GM23338 (cell line): ENCODE measurements at places on chromosomes 7 and 10.

GRCh38 chr10:102268375-102268888 lies 23.1 kb downstream of the GBF1 start:
- no peak for DNase-seq
- H3K4me3 ChIP-seq = no peak overlapping the region
- H3K27me3 ChIP-seq = no peaks in the 10 kb centered on the region
- peaks cover 5% of the 10 kb centered on the region for H3K4me1 ChIP-seq
- H3K27ac ChIP-seq = no peak overlapping the region

DNA sequence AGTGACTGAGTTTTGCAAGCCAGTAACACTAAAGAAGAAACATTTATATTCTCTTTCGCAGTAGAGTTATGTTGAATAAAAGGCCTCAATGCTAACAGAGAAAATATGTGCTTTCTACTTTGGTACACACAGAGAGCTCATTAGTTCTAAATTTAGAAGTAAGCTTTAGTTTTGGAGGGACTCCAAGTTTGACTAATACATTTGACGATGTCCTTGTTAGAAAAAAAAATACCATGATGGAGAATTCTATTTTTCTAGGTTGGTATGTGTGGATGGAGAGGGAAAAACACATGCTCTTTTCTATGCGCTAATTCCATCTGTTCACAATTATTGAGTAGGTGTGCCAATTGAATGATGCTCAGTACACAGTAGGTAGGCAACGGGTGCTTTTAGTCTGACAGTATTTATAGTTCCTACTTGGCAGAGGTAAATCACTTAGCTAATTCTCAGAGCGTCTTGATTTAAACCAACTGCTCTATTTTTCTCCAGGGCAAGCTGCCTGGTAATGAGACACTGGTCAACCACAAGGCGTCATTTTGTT lies 327.2 kb upstream of the AKR1E2 start:
- H3K4me3 ChIP-seq = no peak overlapping the region
- no peaks in the 10 kb centered on the region for H3K27me3 ChIP-seq

DNA sequence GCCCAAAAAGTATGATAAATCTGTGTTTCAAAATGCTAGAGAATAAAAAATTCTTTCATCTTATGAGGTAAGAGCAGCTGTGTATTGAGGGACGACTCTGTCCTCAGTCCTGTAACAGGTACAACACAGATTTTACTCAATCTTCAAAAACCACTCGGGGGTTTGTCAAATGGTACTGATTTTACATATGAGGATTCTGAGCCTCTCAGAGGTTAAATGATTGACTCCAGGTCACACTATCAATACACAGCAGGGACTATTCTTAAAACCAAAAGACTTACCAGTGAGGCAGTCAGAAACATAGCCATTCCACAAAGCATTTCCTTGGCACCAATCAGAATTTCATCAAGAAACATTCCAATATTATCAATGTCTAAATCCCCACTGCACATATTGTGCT lies 95.5 kb downstream of the SGMS1 start:
- no peaks in the 10 kb centered on the region for H3K36me3 ChIP-seq
- no peak for DNase-seq
- H3K27me3 ChIP-seq = no peaks in the 10 kb centered on the region
- peaks cover 33% of the 10 kb centered on the region for H3K4me1 ChIP-seq

DNA sequence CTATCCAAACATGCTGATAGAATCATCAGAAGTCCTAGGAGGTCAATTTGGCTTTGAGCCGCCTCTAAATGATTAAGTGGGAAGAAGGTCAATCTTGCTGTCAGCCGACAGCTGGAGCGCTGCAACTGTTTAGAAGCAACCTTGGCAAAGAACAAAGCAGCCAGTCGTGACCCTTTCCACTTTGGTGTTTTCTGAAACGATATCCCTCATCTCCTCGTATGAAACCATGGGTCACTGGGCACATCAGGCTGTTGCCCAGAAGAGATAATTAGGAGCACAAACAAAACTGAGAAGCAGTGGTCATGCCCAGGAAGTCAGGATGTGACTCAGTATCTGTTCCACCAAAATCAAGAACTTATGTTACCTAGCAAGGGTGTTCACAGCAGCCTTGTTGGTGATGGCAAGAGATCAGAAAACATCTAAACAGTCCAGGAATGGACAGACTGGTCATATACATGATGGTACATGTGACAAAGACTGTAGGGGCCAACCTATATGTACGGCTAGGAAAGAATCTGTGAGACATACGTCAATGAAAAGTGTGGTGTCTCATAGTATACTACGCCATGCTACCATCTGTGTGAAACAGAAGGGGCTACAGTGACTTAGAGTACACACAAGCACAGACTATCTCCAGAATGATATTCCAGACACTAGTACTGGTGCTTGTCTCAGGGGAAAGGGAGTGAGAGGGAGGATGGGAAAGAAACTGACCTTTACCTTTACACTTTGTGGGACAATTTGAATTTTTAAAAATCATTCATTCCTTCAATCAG lies 22.4 kb downstream of the STN1 start:
- no peak overlapping the region for H3K27ac ChIP-seq
- H3K36me3 ChIP-seq = peaks cover 6% of the 10 kb centered on the region; the same call in 1 of the 2 replicates
- no peak overlapping the region for H3K4me3 ChIP-seq
- no peaks in the 10 kb centered on the region; the same call in 1 of the 2 replicates for H3K4me1 ChIP-seq
- no peaks in the 10 kb centered on the region for H3K27me3 ChIP-seq

DNA sequence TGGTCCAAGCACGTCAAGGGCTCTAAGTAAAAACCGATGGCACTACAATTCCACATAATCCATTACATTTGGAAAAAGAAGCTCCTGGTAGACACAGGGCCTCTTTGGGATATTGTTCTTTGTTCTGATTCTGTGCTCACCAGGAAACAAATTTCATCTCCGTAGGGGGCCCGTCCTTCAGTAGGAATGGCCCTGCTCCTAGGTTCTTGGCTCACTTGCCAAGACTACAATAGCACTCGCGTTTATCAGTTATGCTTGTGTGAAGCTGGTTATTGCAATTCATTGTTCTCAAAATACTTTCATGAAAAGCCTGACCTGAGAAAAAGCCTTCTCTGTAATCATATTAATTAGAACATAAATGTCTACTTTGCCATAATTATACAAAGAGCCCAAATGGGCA lies 10.3 kb upstream of the ZC3HAV1L start:
- DNase-seq = no peak
- no peak overlapping the region for H3K27ac ChIP-seq
- no peak overlapping the region for H3K4me3 ChIP-seq
- H3K36me3 ChIP-seq = peaks cover 9% of the 10 kb centered on the region
- H3K4me1 ChIP-seq = no peaks in the 10 kb centered on the region; the same call in 1 of the 2 replicates

DNA sequence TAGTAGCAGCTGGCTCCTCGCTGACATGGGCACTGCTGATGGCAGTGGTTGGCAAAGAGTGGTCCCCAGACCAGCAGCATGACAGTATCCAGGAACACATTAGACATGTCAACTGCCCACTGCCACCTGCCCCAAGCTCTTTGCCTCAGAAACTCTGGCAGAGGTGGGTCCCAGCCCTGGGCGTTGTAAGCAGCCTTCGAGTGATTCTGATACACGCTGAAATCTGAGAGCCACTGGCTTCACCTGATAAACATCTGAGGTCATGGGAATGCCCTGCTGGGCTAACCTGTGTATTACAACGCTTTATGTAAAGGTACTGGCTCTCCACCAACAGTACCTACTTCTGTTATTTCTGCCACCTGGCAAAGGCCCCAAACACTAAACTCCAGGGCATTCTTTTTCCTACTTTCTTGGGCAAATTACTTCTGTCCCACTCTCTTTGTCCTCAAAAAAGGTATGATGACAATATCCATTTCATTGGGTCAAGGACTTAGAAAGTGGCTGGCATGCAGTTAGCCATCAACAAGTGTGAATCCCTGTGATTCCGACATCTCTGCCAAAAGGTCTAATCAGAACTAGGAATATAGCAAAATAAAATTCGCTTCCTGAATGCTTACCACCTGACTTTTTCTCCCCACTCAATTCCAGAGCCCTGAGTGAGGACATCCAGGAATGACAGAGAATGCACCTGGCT lies 9.2 kb downstream of the SGMS1 start:
- H3K36me3 ChIP-seq = no peaks in the 10 kb centered on the region
- peaks cover 73% of the 10 kb centered on the region for H3K4me1 ChIP-seq
- peak overlapping the region; percentile 33; the same call in 1 of the 2 replicates for H3K27ac ChIP-seq
- no peak overlapping the region; the same call in 1 of the 2 replicates for H3K4me3 ChIP-seq
- no peaks in the 10 kb centered on the region for H3K27me3 ChIP-seq

GRCh38 chr10:121835376-121835775 lies 92.5 kb downstream of the ATE1 start:
- H3K27me3 ChIP-seq = no peaks in the 10 kb centered on the region
- no peaks in the 10 kb centered on the region for H3K36me3 ChIP-seq
- no peak overlapping the region for H3K4me3 ChIP-seq
- no peak for DNase-seq

DNA sequence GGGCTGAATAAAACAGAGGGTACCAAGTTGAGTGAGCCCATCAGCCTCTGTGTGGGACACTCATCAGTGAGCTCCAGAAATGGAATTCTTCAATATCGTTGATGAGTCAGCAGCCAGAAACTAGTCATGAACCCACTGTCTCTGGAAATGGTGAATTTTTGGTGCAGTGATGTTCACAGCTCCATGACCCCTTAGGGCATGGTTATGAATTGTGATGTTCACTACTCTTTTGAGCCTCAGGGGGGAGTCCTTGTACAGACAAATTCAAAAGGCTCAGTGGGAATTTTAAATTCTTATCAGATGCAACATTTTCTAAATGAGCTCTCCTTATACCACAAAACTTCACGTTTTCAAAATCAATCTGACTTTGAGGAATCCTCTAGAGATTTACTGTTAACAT lies 335.7 kb downstream of the PHTF2 start:
- peak; percentile 64 for DNase-seq
- no peaks in the 10 kb centered on the region for H3K27me3 ChIP-seq
- H3K4me3 ChIP-seq = no peak overlapping the region
- no peak overlapping the region for H3K27ac ChIP-seq

- H3K4me3 ChIP-seq = no peak overlapping the region
- H3K36me3 ChIP-seq = no peaks in the 10 kb centered on the region; the same call in 1 of the 2 replicates
- peaks cover 7% of the 10 kb centered on the region; the same call in 1 of the 2 replicates for H3K4me1 ChIP-seq
- no peaks in the 10 kb centered on the region for H3K27me3 ChIP-seq
Measured at GRCh38 chr10:77590344-77591237, 47.0 kb downstream of the KCNMA1 start.

DNA sequence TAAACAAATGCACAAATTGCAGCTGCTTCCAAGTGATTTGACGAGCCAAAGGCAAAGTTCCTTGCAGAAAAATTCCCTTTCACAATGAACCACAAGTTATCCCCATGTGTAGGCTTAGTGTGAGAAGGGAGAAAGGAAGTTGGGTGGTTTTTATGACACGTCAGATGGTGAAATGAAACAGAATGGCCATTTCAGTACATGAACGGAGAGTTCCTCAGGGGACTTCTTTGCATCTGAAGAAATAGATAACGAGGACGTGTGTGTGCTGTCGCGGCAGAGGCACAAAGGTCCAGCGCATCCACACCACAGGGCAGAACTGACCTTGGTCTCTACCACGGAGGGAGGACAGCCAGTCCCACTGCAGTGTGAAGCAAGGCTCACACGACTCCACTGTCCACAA lies 135.9 kb downstream of the PAXIP1 start:
- H3K36me3 ChIP-seq = no peaks in the 10 kb centered on the region
- no peaks in the 10 kb centered on the region for H3K27me3 ChIP-seq
- no peaks in the 10 kb centered on the region for H3K4me1 ChIP-seq
- DNase-seq = no peak
- no peak overlapping the region for H3K27ac ChIP-seq

- H3K4me3 ChIP-seq = no peak overlapping the region
- no peak overlapping the region for H3K27ac ChIP-seq
- no peaks in the 10 kb centered on the region for H3K36me3 ChIP-seq
- no peaks in the 10 kb centered on the region for H3K4me1 ChIP-seq
- DNase-seq = peak; percentile 76
- H3K27me3 ChIP-seq = no peaks in the 10 kb centered on the region
Measured at GRCh38 chr7:138645284-138645683, 55.9 kb downstream of the SVOPL start.

GRCh38 chr7:74655324-74655723 lies 2.2 kb upstream of the GTF2I start:
- peak overlapping the region; percentile 75; the same call in 1 of the 2 replicates for H3K4me3 ChIP-seq
- peaks cover 34% of the 10 kb centered on the region for H3K4me1 ChIP-seq
- DNase-seq = no peak
- no peaks in the 10 kb centered on the region for H3K36me3 ChIP-seq

GRCh38 chr10:71238626-71239025 lies 26.3 kb downstream of the UNC5B start:
- H3K27ac ChIP-seq = no peak overlapping the region
- H3K4me1 ChIP-seq = peaks cover 13% of the 10 kb centered on the region
- no peak for DNase-seq
- H3K36me3 ChIP-seq = no peaks in the 10 kb centered on the region

DNA sequence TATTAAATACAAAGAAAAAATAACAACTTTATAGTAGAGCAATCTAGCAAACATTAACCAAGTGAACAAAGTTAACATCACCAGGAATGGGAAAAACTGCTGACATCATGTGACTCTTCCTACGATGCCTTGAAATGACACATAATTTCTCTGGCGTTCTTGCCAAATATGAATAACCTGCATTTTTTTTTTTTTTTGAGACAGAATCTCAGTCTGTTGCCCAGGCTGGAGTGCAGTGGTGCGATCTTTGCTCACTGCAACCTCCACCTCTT lies 126.5 kb upstream of the VKORC1L1 start:
- no peaks in the 10 kb centered on the region for H3K27me3 ChIP-seq
- no peak for DNase-seq
- H3K4me1 ChIP-seq = peaks cover 7% of the 10 kb centered on the region; the same call in 1 of the 2 replicates
- H3K27ac ChIP-seq = no peak overlapping the region
- H3K36me3 ChIP-seq = no peaks in the 10 kb centered on the region

DNA sequence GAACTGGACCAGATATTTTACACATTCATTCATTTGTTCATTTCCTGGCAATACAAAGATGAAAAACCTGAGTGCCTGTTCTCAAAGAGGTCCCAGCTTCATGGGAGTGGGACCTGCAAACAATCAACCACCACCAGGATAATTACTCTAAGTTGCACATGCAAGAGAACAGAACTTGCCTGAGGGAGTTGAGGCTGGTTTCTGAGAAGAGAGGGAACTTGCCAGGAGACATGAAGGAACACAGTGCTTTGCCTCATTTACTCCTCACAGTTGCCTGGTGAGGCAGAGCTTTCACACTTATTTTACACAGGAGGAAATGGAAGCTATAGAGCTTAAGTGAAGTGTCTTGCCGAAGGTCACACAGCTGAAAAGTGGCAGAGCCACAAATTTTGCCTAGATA lies 170.1 kb downstream of the SORCS3 start:
- H3K4me3 ChIP-seq = no peak overlapping the region
- no peaks in the 10 kb centered on the region for H3K36me3 ChIP-seq
- H3K27ac ChIP-seq = no peak overlapping the region
- H3K27me3 ChIP-seq = no peaks in the 10 kb centered on the region
- DNase-seq = no peak
- peaks cover 11% of the 10 kb centered on the region for H3K4me1 ChIP-seq

- H3K36me3 ChIP-seq = no peaks in the 10 kb centered on the region
- DNase-seq = no peak
- no peaks in the 10 kb centered on the region for H3K27me3 ChIP-seq
- H3K4me1 ChIP-seq = peaks cover 54% of the 10 kb centered on the region
- no peak overlapping the region for H3K27ac ChIP-seq
Measured at GRCh38 chr10:44988957-44989585, 10.5 kb upstream of the DEPP1 start.
